ENCODE measurements at places on chromosomes 7 and 10. TPM values are rescaled to one million over a fixed set of nuclear protein-coding genes. Genes with fewer than 3 reads are reported as not detected.

CHST3 gene
- total RNA-seq: 12.7 TPM

METTL27 gene
- 0.98 TPM for total RNA-seq

AGR2 gene
- total RNA-seq: not detected

ZNF503 gene
- 1.7 TPM for total RNA-seq

GPR37 gene
- total RNA-seq: 0.76 TPM

MAD1L1 gene
- total RNA-seq: 33.6 TPM

TRIL gene
- total RNA-seq: 4.2 TPM

LSM8 gene
- total RNA-seq: 44.7 TPM

TUBAL3 gene
- 1.3 TPM for total RNA-seq

Measured in vein endothelial cell (primary cell).